Urinary bladder (tissue), 4 donors: ENCODE measurements at places on chromosomes 7 and 10. TPM values are rescaled to one million over a fixed set of nuclear protein-coding genes. Genes with fewer than 3 reads are reported as not detected.

The OR6B1 gene
- not detected for polyA plus RNA-seq

The COL1A2 gene
- 1,063 TPM for polyA plus RNA-seq

The NRG3 gene
- polyA plus RNA-seq = 0.08 TPM

The OPN4 gene
- polyA plus RNA-seq = 0.13 TPM

The EVX1 gene
- 2.0 TPM for polyA plus RNA-seq

The GDF2 gene
- polyA plus RNA-seq = not detected

The MBL2 gene
- 0.05 TPM for polyA plus RNA-seq

The SPDYE6 gene
- polyA plus RNA-seq = not detected

The HOXA7 gene
- 14.2 TPM for polyA plus RNA-seq
